ENCODE measurements at places on chromosomes 1 and 21.

- no peak for DNase-seq
Measured at GRCh38 chr1:17617787-17618557, 78.5 kb downstream of the ARHGEF10L start.

DNA sequence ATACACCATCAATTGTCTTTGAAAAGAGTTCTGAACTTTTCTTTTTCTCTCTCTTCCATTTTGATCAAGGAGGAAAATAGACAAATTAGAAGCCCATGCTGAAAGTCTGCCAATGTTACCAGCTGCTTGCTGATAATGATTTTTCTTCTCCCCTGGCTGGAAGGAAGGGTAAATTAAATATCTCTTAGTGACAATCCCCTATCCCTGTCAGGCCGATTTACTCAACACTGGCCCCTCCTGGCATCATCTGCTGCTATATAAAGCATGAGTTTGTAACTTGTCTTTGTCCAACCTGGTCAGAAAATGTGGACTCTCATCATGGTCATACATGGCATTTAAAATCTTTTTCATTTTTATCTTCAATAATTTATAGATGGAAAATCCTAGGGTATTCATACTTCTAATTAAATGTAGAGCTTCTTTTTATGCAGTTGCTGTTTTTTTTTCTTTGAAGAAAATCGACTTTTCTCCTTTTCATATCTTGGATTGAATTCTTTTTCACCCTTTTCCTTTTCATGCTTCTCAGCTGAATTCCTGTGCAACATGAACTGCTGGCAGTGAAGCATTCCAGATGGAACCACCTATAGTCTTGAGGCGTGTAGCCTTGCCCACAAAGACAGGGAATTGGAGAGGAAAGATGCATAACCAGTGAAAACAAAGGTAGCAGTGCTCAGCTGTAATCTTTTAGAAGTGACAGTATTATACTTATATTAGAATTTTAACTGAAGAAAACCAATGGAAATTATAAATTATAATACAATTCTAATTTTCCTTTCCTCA is 214.7 kb upstream of the PTGFR start:
- no peak for DNase-seq

GRCh38 chr1:110038271-110038670 is 3.8 kb downstream of the STRIP1 start:
- no peak for DNase-seq

- DNase-seq = no peak
Measured at GRCh38 chr1:22275626-22276395, 132.9 kb upstream of the WNT4 start.

GRCh38 chr1:201751872-201752271 is 77.1 kb upstream of the IPO9 start:
- DNase-seq = no peak

GRCh38 chr1:209080170-209080781 is 503.2 kb upstream of the CAMK1G start:
- no peak for DNase-seq

GRCh38 chr1:47187231-47187925 is 2.5 kb downstream of the PDZK1IP1 start:
- DNase-seq = no peak

GRCh38 chr1:114112775-114113174 is 40.9 kb downstream of the SYT6 start:
- DNase-seq = no peak

GRCh38 chr1:168301664-168302320 is 21.1 kb downstream of the TBX19 start:
- DNase-seq = no peak

- DNase-seq = no peak
Measured at GRCh38 chr1:1892079-1892762, 1.3 kb upstream of the GNB1 start.

GRCh38 chr1:205568469-205569361 is 63.1 kb downstream of the ELK4 start:
- no peak for DNase-seq

DNA sequence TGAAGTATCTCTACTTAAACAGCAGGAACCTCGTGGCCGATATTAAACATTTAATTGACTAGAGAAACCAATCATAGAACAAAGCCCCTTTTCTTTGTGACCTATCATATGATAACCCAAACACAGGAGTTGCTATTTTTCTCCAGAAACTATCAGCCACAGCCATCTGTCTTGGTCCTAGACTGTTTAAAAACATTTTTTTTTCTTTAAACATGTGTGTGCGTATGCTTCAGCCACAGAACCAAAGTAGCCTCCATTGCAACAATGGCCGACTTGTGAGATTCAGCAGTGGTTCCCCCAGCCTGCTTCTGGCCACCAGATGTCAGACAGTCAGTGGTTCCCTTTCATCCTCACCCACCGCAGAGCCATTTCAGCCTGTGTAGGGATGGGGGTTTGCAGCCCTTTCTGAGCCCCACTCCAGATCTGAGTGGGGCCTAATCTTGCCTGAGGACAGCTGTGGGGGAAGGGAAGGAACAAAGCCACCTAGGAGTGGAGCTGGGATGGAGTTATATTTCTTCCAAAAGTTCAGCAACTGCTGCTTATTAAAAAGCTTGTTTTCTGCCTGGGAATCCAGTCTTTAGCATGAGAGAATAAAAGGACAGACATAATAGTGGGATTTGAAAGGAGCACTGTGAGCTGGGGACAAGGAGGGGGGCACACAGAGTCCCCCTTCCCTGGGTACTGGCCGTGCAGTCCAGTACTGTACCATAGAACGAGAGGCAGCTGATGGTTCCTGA is 11.7 kb upstream of the IGSF3 start:
- DNase-seq = no peak

DNA sequence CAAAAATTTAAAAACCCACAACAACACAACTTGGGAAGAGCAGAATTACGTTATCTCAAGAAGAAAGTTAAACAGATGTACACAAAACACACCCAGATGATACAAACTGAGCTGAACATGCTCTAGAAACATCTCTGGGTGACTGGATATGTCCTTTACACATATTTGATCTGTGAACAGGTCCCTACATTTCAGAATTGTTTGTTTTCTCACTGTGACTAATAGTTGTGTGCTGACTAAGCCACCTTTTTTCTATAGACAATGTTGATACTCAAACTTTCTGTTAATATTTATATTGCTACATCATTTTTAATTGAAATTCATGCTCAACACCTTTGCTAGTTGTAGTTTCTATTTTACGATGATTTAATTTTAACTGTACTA is 1.0 kb upstream of the F11R start:
- DNase-seq = no peak

DNA sequence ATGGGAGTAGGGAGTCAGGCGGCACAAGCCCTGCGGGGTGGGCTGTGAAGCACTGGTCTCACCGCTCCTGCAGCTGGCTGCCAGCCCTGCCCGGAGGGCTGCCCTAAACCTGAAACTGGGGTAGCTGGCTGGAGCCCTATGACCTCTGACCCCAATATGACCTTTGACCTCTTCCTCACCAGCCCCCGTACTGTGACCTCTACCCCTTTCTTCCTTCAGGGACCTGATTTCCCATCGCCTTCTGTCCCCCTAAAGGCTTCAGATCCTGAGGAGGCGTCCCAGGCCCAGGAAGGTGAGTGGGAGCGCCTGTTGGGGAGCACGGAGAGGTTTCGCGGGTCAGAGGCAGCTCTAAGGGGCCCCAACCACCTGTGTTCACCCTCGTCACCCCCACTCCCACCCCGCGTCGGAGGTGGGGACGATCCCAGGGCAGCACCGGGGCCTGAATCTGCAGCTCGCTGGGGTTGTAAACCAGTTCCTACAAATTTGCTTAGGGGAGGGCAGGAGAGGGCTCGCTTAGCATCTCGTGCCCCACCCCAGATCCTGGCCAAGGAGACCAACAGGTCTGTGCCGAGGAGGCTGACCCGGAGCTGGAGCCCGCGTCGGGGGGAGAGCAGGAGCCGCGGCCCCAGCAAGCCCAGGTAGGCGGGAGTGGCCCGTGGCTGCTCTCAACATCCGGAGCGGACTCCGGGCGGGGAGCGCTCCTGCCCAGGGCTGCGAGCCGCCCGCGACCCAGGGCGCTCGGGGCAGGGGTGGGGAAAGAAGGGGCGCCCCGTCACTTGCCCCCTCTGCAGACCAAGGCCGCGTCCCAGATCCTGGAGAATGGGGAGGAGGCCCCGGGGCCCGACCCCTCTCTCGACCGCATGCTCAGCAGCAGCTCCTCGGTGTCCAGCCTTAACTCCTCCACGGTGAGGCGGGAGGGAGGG is 7.3 kb downstream of the SYTL1 start:
- DNase-seq = no peak

DNA sequence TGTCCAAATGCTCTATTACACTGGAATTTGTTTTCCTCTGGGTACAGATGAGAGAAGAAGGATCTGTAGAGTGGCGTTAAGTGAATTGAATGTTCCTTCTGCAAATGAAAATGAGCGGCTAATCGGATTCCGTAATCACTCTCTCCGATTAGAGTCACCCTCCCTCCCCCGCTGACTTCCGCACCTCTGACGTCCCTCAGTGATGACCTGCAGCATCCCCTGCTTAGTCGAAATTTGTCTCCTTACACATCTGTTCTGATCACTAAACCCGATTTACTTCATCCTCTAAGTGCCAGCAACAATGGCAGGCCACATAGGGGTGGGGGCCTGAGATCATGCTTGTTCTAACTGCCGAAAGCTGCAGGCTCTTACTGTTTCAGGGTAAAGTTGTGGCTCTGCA is 378.7 kb downstream of the SEC16B start:
- DNase-seq = no peak

DNA sequence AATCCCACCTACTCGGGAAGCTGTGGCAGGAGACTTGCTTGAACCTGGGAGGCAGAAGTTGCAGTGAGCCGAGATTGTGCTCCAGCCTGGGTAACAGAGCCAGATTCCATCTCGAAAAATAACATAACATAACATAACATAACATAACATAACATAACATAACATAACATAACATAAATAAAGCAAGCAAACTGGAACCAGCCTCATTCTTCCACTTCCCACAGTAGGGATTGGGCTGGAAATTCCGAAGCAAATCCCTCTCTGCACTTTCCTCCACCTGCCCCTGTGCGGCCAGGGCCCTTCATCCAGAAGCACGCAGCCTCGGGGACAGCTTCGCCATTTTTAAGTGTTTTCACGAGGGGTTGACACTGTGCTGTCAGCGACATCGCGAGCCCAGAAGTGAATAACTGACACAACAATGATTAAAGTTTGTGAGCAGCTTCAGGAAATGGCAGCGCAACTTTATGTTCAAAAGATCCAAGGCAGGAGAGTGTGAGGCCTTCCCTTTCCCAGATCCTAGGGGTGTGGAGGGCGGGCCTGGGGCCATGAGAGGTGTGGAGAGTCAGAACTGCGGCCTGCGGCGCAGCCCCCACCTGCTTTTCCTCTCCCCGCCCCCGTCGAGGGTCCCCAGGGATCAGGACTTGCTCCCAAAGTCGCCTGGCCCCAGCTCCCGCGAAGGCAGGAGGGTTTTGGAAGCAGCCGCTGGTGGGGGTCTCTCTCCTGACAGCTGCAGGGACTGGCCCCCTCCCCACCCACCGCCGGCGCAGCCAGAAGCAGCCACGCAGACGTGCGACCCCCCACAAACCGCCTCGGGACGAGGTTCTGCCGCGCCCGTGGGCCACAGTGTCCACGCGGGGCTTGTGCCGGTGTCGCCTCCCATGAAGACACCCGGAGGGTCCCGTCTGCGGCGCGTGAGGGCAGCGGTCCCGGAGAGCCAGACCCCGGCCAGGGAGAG is 651 bp upstream of the GABRD start:
- DNase-seq = no peak

DNA sequence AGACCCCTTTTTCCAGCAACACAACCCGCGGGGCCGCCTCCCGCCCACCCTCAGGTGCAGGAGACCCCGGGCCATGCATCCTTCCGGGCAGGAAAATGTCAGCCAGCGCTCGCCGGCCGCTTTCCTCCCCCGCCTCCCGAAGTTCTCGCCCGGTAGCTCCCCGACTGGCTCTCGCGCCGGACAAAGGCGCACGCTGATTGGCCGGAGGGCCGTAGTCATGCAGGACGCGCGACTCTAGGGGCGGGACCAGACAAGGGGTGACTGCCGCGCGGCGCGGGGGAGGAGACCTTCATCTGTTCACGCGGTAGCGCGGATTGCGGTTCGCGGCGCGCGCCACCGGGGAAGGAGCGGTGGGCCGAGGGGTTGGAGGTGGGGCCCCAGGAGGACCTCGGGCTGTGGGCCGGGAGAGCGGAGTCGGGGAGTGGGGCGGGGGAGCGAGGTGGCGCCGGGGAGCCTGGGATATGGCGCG is at the start of gene FLVCR1:
Gene FLVCR1, plus strand, starts transcription at position 284 of the 469 bp plus-strand sequence. Its CDS starts 178 bp downstream, at position 462.
- peak; percentile 91 for DNase-seq

DNA sequence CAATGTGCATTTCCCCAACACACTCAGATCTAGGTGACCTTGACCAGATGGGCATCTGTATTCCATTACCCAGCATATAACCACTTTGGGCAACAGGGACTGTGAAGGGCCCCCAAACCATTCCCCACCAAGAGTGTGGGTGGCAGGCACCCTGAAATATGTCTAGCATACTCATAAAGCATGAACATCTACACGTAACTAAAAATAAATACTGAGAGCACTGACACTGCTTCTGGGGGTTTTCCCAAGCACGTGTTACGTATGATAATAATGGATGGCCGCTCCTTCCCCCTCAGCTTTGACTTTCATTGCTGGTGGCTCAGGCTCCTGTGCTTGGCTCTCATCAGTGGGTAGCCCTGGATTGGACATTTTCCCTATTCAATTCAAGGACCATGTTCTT is 39.1 kb downstream of the IGSF3 start:
- no peak for DNase-seq

- no peak for DNase-seq
Measured at GRCh38 chr1:162421258-162422164, 9.6 kb upstream of the SH2D1B start.

DNA sequence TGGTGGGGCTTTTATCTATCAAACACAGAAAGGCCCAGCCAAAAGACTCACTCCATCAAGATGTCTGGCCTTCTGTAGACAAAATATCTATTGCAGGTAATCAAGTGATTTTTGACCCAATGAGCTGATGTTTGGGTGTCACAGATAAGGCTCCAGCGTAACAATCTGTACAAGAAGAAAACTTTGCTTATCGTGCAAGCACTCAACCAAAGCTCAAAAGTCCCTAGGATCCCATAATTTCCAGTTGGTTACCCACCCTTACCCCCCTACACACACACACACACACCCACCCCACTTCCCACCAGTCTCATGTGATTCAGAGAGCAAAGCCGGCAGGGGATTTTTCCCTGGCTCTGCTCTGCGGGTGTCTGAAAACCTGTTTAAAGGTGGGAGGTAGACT is 5.8 kb downstream of the ITPKB start:
- DNase-seq = peak; percentile 78

- DNase-seq = no peak
Measured at GRCh38 chr1:6506210-6507036, 15.0 kb upstream of the PLEKHG5 start.

GRCh38 chr1:225533238-225533637 is 105.4 kb upstream of the LBR start:
- DNase-seq = no peak

- peak; percentile 29 for DNase-seq
Measured at GRCh38 chr21:41966041-41966833, 12.4 kb upstream of the C2CD2 start.

Measured in CD8-positive, alpha-beta T cell (primary cell).